GM03348 (cell line): ENCODE measurements at places on chromosomes 11 and 22.
A peak's percentile ranks its signal among the peaks of the same experiment; 100 is the strongest.

- no peak for DNase-seq
These were observed 48.3 kb downstream of the RRP8 start for GRCh38 chr11:6554828-6555706.

DNA sequence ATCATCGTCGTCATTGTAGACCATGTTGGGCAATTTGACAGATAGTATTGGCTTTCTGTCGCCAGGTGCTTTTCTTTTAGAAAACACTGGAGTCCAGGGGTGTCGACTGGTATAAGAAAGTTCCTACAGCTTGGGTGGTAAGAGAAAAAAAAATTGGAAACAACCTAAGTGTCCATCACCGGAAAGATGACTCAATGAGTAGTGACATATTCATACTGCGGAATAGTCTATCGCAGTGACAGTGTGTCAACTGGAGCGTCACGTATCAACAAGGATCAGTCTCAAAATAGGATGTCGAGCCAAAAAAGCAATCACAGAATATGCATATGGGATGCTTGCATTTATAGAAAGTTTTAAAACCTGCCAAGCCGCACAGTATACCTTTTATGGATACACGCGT lies 157.6 kb downstream of the MN1 start:
- DNase-seq: no peak

- no peak for DNase-seq
These were observed 67.1 kb upstream of the GRAMD1B start for GRCh38 chr11:123362941-123363340.

GRCh38 chr11:113554526-113554925 lies 79.3 kb upstream of the DRD2 start:
- DNase-seq: no peak

- DNase-seq: no peak
These were observed 16.4 kb downstream of the DAGLA start for GRCh38 chr11:61696602-61697001.

GRCh38 chr22:30040499-30041260 lies 39.6 kb upstream of the HORMAD2 start:
- no peak for DNase-seq

GRCh38 chr11:60125956-60126585 lies 37.6 kb downstream of the MS4A2 start:
- DNase-seq: no peak

GRCh38 chr11:6298605-6299004 lies 21.7 kb downstream of the CAVIN3 start:
- peak; percentile 45 for DNase-seq

- peak; percentile 15 for DNase-seq
These were observed 644 bp downstream of the SPTY2D1 start for GRCh38 chr11:18633256-18634139.

- no peak for DNase-seq
These were observed 32.6 kb upstream of the CHKA start for GRCh38 chr11:68153742-68154141.

DNA sequence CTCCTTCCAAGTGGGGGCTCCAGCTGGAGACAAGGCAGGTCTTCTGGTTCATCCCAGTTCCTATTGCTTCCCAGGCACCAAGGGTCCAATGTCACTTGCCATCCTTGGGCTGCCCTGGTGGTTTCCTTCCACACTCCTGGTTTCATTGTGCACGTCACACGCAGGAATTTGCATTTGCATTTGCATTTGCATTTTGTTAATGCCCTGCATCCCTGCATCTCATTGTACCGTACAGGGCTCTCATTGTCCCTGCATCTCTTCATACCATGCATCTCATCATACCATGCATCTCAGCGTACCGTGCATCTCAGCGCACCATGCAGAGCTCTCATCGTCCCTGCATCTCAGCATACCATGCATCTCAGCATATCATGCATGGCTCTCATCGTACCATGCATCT lies 112.2 kb upstream of the SYT13 start:
- no peak for DNase-seq

GRCh38 chr22:19466848-19467752 lies 11.9 kb downstream of the UFD1 start:
- no peak for DNase-seq

- DNase-seq: no peak
These were observed 30.8 kb upstream of the POU2AF1 start for GRCh38 chr11:111409915-111410314.

GRCh38 chr11:96134602-96135001 lies 208.4 kb downstream of the MAML2 start:
- no peak for DNase-seq

DNA sequence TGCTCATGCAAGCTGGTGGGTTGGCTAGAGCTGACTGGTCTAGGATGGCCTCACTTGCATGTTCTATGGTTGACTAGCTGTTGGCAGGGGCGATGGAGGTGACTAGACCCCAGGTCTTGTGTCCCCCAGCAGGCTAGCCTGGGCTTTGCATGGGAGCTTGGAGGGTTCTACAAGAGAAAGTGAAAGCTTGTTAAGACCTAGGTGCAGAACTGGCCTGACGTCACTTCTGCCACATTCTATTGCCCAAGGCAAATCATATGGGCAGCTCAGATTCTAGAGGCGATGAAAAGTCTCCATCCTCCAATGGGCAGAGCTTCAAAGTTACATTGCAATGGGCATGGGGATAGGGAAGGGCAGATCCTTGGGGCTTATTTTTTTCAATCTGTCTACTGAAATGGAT lies 170.9 kb downstream of the MIAT start:
- DNase-seq: no peak

GRCh38 chr22:50146439-50147238 lies 23.9 kb upstream of the PANX2 start:
- peak; percentile 90 for DNase-seq

- DNase-seq: no peak
These were observed 62.9 kb downstream of the SMCO4 start for GRCh38 chr11:93480256-93480655.

DNA sequence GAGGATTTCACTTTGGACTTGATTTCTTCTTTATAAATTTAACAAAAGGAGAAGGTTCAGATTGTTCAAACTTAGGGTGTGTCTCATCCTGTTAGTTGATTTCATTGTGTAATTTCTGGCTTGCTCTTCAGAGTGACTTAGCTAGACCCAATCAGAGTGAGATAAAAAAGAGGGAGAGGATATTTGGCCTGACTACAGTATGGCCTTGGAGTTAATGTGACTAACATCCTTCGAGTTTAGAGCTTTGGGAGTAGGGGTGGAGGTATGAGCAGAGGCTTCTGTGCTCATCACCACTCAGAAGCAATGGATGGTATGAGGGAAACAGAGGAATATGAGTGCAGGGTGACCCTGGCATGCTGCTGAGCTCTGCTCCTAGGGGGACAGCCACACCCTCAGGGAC lies 114.2 kb downstream of the ME3 start:
- DNase-seq: peak; percentile 69

GRCh38 chr11:103650330-103650729 lies 386.1 kb upstream of the DDI1 start:
- DNase-seq: no peak
